ENCODE measurements at places on chromosomes 6 and 20.
A peak's percentile ranks its signal among the peaks of the same experiment; 100 is the strongest.

DNA sequence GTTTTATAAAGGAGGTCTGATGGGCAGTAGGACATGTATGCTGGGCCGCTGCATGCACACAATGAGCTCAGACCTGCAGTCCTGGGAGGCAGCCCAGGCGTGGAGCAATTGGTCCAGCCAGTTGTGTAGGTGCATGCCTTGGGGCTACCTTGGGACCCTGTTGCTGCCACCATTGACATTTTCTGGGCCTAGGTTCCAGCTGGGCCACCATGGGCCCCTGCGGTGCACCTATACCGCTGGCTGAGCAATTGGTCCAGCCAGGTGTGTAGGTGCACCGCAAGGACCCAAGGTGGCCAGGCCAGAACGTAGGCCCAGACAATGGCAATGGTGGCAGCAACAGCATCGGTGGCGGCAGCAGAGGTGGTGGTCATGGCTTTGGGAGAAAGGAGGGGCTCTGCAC lies 143.9 kb downstream of the PXDC1 start:
- no peak for DNase-seq

DNA sequence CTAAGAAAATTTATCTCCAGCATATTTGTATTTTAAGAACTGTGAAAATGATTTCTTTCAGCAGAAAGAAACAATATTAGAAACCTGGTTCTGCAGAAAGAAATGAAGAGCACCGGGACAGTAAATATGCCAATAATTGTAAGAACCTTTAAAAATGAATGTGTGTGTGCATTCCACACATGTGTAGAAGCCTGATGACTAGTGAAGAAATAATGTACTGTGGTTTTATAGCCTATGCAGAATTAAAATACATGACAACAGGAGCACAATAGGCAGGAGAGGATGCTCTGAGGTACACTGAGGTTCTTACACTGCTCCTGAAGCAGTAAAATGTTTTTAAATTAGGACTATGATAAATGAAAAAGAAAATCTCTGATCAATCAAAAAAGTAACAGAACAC lies 48.9 kb downstream of the SNX14 start:
- no peak for DNase-seq

- DNase-seq, result no peak
These were observed 91.9 kb downstream of the FLRT3 start for GRCh38 chr20:14245368-14245970.

DNA sequence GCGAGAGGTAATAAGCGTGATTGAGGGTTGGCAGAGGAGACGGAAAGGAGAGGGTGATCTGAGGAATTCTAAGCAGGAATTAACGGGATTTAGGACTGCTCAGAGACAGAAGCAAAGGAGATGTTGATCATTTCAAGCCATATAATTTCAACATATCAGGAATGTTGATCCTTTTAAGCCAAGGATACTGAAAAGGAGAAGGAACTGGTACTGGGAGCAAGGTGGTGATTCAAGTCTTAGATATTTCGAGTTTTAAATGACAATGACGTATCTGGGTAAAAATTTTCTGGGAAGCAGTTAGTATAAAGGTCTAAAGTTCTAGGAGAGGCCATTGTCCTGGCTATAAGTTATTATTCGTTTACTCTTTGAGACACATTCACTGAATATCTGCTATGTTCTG lies 91.3 kb upstream of the OGFRL1 start:
- no peak for DNase-seq

GRCh38 chr20:35952480-35953386 lies 1.6 kb downstream of the SCAND1 start:
- DNase-seq, result peak; percentile 19

DNA sequence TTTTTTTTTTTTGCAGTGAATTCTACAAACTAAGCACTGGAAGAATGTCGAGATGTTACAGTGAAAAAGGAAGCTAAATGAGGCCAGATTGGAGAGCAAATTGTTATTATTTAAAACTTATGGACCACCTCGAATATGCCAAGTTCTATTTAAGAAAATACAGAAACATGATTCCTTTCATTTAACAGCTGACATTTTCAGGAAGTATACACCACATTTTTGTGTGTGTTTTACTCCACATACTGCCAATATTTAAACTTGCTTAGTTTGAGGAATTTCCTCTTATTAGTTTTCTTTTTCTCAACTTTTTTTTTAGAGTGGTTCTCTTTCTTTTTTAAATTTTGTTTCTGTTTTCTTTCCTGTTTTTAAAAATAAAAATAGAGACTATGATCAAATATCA lies 37.0 kb upstream of the GCLC start:
- no peak for DNase-seq

DNA sequence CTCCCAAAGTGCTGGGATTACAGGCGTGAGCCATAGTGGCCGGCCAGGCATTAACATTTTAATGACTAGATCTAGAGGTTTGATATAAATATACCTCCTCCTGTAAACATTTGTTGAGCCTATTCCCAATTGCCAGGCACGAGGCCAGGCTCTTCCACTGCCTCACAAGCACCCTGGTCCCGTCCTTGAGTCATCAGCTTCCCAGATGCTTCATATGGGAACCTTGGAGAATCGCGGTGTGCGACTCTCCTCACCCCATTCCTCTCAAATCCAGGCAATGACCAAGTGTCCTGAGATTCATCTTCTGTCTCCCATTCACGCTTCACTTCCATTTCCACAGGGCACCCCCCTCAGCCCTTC lies 35.9 kb upstream of the PIM1 start:
- DNase-seq, result no peak

DNA sequence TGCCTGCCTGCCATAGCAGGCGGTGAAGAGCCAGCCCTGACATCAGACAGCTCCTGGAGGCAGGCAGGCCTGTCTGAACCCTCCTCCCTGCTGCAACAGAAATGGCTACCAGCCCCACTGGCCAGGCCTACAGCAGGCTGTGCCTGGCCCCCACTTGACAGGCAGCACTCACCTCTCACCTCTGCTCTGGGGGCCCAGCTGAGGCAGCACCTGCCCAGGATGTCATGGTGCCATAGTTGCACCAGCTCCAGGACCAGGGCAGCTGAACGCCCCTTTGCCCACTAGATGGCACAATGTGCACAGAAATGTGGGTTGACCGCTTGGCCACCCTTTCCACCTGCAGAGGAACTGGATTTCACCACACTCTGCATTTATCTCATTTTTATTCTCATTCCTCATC lies 30.6 kb downstream of the MRPL14 start:
- peak; percentile 83 for DNase-seq

GRCh38 chr20:36214684-36215256 lies 21.5 kb upstream of the AAR2 start:
- DNase-seq, result peak; percentile 29

DNA sequence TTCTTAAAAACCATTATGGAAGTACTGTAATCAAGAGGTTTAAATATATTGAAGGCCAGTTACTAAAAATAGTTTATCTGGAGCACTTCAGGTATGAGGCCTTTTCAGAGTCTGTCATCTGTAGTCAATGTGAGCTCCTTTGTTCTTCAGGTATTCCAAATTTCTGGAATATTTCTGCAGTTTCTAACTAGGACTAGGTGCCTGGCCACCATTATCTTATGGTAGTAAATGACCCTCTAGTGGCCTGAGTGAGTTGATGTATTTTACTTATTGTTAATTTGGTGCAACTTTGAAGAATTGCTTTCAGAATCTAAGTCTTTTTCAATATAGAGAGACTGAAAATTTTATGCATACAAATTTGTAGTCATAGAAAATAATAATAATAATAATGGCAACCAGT lies 95.2 kb upstream of the FLRT3 start:
- DNase-seq, result no peak

DNA sequence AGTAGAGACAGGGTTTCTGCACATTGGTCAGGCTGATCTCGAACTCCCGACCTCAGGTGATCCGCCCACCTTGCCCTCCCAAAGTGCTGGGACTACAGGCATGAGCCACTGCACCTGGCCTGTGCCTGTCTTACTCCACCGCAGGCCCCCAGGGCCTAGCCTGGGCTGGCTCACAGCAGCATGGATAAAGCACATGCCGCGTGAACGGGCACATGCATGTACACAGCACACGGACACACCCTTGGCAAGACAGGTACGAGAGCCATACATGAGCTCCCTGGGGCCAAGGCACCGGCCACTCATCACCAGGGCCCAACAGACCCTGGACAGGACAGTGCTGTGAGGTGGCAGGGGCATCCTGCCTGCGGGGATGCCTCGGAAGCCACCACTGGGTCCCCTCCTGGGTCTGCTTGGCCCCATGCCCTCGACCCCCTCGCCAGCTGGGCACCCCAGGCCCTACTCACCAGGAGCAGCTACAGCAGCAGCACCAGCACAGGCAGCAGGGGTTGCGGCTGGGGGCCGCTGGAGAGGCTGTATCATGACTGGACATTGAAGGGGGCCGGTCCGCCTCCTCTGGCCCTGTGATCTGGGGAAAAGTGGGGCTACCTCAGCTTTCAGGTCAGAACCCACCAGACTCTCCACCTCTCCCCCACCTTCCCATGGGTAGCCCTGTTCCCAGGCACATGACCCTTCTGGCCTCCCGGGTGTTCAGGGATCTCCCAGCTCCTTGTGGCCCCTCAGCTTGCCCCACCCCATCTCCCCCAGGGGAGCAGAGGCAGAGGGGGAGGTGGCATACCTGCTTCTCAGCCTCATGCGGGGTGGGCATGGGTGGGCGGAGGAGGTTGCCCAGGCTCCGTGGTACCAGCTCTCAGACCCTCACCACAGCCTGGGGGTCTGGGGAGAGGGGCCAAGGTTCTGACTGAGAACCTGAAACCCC lies 3.0 kb downstream of the RGS19 start:
- no peak for DNase-seq

DNA sequence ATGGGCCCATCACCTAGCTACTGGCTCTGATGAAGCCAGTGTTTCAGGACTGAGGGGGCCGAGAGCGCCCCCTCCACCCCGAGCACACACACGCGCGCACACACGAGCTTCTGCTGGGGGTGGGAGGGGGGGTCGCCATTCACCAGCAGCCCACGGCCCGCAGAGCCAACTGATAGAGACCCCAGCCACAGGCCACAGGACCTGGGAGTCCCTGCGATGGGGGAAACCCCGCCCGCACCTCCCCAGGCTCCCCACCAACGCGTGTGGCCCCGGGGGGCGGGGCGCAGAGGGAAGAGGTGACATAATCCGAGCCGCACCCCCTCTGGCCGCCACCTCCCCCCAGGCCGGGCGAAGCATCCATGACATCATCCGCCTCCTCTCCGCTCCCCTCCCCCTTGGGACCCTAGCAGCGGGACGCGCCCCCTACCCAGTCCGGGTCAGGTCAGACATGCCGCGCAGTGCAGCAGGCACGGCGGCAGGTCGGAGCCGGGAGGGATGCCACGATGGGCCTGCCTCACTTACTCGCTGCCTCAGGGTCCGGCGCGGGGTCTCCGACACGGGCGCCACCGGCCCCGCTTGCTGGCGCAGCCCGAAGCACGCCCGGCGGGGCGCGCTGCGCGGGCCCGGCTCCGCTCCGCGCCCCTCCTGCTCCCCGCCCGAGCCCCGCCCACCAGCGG lies at the start of gene LZTS3:
Gene LZTS3 (minus strand): TSS at position 617 of the 677 bp plus-strand sequence. CDS start 6,386 bp downstream, outside the sequence.
- DNase-seq, result peak; percentile 92

- DNase-seq, result no peak
These were observed 8.4 kb downstream of the OR12D2 start for GRCh38 chr6:29403801-29404200.

- DNase-seq, result no peak
These were observed 5.1 kb upstream of the TMEM181 start for GRCh38 chr6:158554611-158555361.

- no peak for DNase-seq
These were observed 35.5 kb upstream of the FOXC1 start for GRCh38 chr6:1574083-1574761.

GRCh38 chr6:16153211-16153820 lies 24.4 kb downstream of the MYLIP start:
- DNase-seq, result no peak

DNA sequence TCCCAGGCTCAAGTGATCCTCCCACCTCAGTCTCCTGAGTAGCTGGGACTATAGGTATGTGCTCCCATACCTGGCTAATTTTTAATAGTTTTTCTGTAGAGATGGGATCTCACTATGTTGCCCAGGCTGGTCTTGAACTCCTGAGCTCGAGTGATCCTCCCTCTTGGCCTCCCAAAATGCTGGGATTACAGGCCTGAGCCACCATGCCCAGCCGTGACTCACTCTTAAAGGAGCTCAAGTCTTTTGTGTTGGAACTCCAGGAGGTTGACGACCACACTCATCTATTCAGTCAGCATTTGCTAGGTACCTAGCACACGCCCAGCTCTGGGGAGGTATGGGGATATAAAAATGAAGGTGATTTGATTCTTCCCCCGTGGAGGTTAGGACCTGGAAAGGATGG lies 62.8 kb downstream of the UTRN start:
- DNase-seq, result no peak

DNA sequence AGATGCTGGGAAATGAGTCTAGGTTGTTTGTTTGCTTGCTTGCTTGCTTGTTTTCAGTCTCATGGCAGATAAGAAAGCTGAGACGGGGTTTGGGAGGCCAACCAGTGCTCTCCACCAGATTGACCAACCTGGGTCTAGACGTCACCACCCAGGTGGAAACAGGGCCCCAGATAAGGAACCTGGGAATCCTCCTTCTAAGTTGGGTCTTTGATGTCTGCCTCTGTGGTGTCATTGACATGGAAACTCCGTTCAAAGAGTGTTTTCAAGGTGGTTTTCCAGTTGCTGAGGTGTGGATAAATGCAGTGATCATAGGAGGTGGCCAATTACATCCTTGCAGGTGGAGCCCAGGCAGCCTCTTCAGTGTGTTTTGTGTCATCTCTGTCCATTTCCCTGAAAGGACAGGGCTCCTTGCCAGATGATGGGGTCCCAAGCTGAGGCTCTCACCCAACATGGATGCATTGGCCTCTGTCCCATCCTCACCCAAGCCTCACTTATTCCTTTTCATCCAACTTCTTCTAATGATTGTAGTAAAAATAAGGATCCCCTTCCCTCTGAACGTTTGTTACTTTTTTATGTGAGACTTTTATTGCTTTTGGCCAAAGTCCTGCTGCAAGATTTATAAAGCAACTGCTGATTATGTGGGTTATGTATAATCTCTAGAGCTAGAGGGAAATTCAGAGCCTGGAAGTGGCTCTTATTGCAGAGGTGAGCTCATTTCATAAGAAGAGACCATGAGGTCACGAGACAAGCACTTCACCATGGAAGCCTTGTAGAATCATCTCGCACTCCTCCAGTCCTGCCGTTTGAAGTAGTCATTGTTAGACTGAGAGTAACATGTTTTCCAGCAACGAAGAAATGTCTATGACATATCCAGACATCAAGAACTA lies 32.0 kb upstream of the SYNDIG1 start:
- no peak for DNase-seq

DNA sequence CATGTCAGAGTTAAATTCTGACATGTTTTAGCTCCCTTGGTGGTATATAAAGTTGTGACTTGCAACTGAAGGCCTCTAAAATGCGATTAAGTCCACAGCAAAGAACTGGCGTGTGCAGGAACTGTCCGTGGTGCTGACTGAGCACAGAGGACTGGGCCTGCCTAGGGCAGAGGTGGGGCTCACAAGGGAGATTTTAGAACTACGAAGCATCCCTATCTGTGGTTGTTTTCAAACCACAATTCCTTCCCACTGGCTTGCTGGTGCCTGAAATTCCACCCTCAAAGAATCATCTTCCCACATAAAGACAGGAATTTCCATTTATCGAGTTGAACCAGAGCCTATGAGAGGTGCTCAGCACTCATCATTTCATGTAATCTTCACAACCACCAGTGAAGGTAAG lies 30.1 kb downstream of the RIMS4 start:
- peak; percentile 4 for DNase-seq

GRCh38 chr20:24149175-24149574 lies 160.6 kb upstream of the GGTLC1 start:
- no peak for DNase-seq

- DNase-seq, result no peak
These were observed 345.2 kb upstream of the RGS17 start for GRCh38 chr6:153476243-153476642.

All from CD4-positive, alpha-beta T cell treated with Interleukin-21 for 1 hour (primary cell).